Activated T-cell treated with anti-CD3 and anti-CD28 coated beads, Interleukin-2, amount 50 U/mL, for 72 hours (primary cell): ENCODE measurements at places on chromosomes 12 and 14. TPM values are rescaled to one million over a fixed set of nuclear protein-coding genes. Genes with fewer than 3 reads are reported as not detected.
A peak's percentile ranks its signal among the peaks of the same experiment; 100 is the strongest.

DNA sequence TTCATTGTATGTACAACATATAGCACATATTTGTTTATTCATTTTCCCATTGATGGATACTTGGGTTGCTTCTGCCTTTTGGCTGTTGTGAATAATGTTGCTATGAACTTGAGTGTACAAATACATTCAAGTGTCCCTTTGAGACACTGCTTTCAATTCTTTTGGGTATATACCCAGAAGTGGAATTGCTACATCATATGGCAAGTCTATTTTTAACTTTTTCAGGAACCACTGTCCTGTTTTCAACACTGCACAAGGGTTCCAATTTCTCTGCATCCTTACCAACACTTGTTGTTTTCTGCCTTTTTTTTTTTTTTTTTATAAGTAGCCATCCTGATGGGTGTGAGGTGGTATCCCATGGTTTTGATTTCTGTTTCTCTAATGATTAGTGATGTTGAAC, 15.9 kb downstream of the RBMS2 start:
- DNase-seq, result no peak
- no peak overlapping the region for H3K4me3 ChIP-seq
- no peaks in the 10 kb centered on the region for H3K4me1 ChIP-seq
- no peaks in the 10 kb centered on the region for H3K27me3 ChIP-seq
- no peaks in the 10 kb centered on the region for H3K36me3 ChIP-seq
- no peak overlapping the region for H3K27ac ChIP-seq

GRCh38 chr12:126685636-126686035, 1581.3 kb upstream of the TMEM132C start:
- DNase-seq, result no peak
- no peaks in the 10 kb centered on the region for H3K27me3 ChIP-seq
- no peaks in the 10 kb centered on the region for H3K4me1 ChIP-seq
- H3K27ac ChIP-seq, result no peak overlapping the region
- H3K36me3 ChIP-seq, result peaks cover 6% of the 10 kb centered on the region
- no peak overlapping the region for H3K4me3 ChIP-seq

DNA sequence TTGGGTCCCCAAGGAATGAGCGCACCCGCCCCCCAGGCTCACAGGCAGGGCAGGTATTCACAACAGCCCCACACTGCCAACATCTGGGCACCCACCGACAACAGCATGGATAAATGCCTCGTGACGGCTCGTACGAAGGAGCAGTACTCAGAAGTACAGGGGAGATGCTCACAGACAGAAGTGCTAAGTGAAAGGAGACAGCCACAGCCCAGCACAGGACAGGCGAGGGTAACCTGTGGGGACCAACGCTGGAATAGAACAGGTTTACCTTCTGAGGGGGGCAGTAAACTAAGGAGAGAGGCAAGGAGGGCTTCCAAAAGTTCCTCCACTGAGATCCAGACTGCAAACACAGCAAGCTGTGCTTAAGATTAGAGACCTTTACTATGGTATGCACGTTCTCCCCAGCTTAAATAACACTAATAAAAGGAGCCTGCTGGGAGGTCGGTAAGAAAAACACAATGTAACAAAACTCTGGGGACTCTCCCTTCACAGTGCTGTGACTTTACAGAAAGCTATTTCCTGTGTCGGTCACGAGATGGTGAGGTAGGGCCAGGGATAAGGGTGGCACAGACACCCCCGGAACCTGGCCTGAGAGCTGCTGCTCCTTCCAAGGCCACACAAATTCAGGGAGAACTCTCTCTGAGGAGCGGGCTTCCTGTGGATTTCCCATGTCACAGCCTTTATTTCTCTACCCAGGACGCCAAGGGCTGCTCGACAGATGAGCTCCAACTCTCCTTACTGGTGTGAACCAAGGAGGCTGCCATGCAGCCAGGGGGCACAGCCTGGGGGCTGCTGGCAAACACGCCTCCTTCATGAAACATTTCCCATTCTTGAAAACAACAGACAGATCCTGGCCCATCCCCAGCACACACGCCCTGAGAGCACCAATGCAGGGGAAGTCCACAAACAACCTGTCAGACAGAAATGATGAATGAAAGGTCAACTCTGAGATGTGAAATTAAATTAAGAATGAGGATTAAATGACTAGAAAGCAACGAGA, 26.3 kb downstream of the SLC15A4 start:
- peak overlapping the region; percentile 85 for H3K27ac ChIP-seq
- no peaks in the 10 kb centered on the region for H3K27me3 ChIP-seq
- H3K36me3 ChIP-seq, result peaks cover 4% of the 10 kb centered on the region
- no peak for DNase-seq
- peaks cover 17% of the 10 kb centered on the region for H3K4me1 ChIP-seq
- H3K4me3 ChIP-seq, result peak overlapping the region; percentile 67

- no peaks in the 10 kb centered on the region for H3K27me3 ChIP-seq
- no peak for DNase-seq
- H3K36me3 ChIP-seq, result no peaks in the 10 kb centered on the region
- H3K27ac ChIP-seq, result no peak overlapping the region
- H3K4me1 ChIP-seq, result peaks cover 11% of the 10 kb centered on the region
These were observed 38.0 kb downstream of the HECTD4 start for GRCh38 chr12:112344220-112344619.

GRCh38 chr12:6826125-6826733, 2.0 kb upstream of the P3H3 start:
- H3K4me3 ChIP-seq, result no peak overlapping the region
- peaks cover 68% of the 10 kb centered on the region for H3K27me3 ChIP-seq

DNA sequence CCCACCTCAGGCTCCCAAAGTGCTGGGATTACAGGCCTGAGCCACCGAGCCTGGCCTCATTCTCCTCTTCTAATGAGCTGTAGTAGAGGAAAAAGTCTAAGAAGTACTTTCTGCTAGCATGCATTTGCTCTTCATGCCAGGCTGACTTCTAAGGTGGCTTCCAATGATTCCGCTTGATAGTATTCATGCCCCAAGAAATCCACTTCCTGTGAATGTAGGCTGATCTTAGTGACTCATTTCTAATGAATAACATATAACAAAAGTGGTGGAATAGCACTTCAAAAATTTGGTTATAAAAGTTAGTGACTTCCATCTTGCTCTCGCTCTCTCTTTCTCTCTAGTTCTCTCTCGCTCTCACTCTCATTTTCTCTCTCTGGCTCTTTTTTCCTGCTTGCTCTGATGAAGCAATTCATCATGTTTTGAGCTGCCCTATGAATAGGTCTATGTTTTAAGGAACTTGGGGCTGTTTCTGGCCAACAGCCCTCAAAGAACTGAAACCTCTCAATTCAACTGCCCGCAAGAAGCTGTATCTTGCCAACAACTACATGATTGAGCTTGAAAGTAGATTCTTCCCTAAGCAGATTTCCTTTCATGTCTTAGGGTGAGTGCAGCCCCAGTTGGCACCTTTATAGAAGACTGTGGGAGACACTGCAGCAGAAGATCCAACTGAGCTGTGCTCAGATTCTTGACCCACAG, 282.9 kb downstream of the RMST start:
- H3K4me3 ChIP-seq, result no peak overlapping the region
- H3K4me1 ChIP-seq, result no peaks in the 10 kb centered on the region
- no peak overlapping the region for H3K27ac ChIP-seq
- no peaks in the 10 kb centered on the region for H3K36me3 ChIP-seq
- no peaks in the 10 kb centered on the region for H3K27me3 ChIP-seq

DNA sequence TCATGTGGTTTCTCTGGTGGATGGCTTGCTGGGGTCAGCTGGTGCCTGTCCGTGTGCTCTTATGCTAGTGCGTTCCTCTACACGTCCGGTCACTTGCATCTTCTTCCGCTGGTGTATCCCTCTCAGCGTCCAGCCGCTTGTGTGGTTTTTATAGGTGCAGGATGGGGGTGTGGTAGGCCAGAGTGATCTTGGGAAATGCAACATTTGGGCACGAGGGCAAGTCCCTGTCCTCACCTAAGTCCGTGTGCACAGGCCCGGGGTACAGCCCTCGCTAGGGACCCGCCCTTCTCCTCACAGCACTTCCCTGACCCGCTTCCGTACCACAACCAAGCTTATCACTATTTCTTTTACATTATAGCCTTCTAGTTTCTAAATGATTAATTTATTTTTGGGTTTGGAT, 17.3 kb downstream of the RERGL start:
- H3K36me3 ChIP-seq, result no peaks in the 10 kb centered on the region
- no peak overlapping the region for H3K27ac ChIP-seq
- no peak for DNase-seq
- no peaks in the 10 kb centered on the region for H3K4me1 ChIP-seq
- H3K27me3 ChIP-seq, result no peaks in the 10 kb centered on the region

DNA sequence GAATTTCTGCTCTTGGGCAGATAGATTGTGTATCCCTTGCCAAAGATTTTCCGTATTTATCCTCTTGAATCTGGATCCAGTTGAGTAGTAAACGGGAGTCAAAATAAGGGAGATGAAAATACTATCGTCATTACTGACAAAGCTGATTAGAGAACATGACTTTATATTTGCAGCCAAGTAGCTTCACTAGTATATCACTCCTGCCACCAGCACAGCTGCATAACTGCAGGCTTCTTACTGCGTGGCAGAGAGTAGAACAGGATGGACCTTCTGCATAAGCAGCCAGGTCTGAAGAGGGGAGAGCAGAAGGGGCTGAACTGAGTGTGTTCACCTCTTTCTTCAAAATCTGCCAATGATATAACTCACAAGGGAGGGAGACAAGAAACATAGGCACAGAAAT, 283.7 kb downstream of the FBXL14 start:
- peaks cover 2% of the 10 kb centered on the region for H3K36me3 ChIP-seq
- no peak overlapping the region for H3K4me3 ChIP-seq
- H3K27me3 ChIP-seq, result no peaks in the 10 kb centered on the region
- no peak for DNase-seq

DNA sequence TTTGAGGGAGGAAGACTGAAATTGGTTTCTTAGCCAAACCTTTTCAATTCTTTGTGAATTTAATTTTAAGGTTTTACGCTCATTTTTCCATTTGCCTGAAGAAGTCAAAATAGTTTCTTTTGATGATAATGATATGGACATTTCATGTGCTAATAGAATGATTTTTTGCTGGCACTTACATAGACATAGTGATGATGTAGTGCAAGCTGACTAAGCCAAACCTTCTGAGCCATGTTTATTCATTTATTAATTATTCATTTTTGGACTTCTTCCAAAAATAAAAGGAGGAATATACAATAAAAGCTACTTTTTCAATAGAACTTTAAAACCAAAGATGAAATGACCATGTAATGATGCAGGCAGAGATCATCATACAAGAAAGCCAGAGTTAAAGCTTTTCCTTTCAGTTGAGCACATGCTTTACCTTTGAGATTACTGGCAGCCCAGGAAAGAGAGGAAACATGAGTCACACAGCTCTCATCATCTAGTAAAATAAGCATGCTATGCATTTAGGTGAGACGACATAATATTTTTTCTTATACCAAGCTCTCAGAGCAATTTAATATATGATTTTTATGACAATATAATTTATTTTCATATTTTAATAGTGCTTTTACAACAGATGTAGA, 24.8 kb downstream of the KCNA1 start:
- no peaks in the 10 kb centered on the region for H3K36me3 ChIP-seq
- H3K27me3 ChIP-seq, result peaks cover 44% of the 10 kb centered on the region
- DNase-seq, result no peak
- no peaks in the 10 kb centered on the region for H3K4me1 ChIP-seq
- H3K27ac ChIP-seq, result no peak overlapping the region

GRCh38 chr12:40039598-40039997, 66.3 kb downstream of the SLC2A13 start:
- H3K27me3 ChIP-seq, result no peaks in the 10 kb centered on the region
- no peak for DNase-seq
- no peaks in the 10 kb centered on the region for H3K4me1 ChIP-seq
- H3K27ac ChIP-seq, result no peak overlapping the region
- H3K36me3 ChIP-seq, result peaks cover 1% of the 10 kb centered on the region

GRCh38 chr12:118183711-118184110, 47.8 kb downstream of the PEBP1 start:
- no peak for DNase-seq
- no peak overlapping the region for H3K27ac ChIP-seq
- H3K4me1 ChIP-seq, result peaks cover 6% of the 10 kb centered on the region
- H3K27me3 ChIP-seq, result no peaks in the 10 kb centered on the region

DNA sequence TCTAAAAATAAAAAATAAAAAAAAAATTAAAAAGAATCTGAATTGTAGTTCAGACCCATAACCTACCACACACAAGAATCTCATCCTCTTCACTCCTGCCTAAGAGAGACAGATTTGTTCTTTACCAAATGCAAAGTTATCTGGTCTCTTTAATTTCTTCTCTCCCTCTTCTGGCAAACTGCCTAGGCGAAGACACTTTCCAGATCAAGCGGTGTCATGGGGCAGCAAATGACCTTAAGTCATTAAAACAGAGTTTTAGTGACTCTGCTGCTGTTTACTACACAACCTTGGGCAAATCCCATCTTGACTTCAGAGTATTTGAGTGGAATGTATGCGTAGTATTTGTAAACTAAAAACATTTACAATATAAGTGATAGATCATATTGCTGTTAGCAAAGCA, 60.9 kb upstream of the NID2 start:
- no peaks in the 10 kb centered on the region for H3K27me3 ChIP-seq
- H3K4me1 ChIP-seq, result peaks cover 24% of the 10 kb centered on the region
- no peak for DNase-seq
- no peak overlapping the region for H3K27ac ChIP-seq

DNA sequence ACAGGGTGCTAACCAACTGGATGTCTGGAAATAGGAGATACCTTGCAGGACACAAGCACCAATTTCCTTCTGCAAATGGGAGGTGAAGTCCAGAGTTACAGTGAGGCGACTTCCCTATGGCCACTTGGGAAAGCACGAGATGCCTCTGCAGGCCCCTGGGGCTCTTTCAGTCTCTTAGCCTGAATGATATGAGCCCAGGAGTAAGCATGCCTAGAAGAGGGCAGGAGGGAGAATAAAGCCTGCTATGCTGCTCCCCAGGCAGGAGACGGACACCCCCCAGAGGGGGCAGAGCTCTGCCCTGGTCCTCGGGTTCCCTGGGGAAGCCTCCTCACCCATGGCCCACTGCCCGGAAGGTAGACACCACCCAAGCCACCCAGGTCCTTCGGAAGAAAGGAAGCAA, 105.1 kb downstream of the GCH1 start:
- H3K27me3 ChIP-seq, result peaks cover 24% of the 10 kb centered on the region
- H3K36me3 ChIP-seq, result peaks cover 2% of the 10 kb centered on the region
- H3K27ac ChIP-seq, result no peak overlapping the region
- no peaks in the 10 kb centered on the region for H3K4me1 ChIP-seq

GRCh38 chr14:95660651-95661515, 25.3 kb upstream of the TCL1B start:
- peaks cover 33% of the 10 kb centered on the region for H3K27me3 ChIP-seq
- no peak overlapping the region for H3K27ac ChIP-seq
- no peaks in the 10 kb centered on the region for H3K36me3 ChIP-seq
- no peak for DNase-seq
- peaks cover 10% of the 10 kb centered on the region for H3K4me1 ChIP-seq

- H3K4me3 ChIP-seq, result no peak overlapping the region
- DNase-seq, result no peak
- peak overlapping the region; percentile 51 for H3K27ac ChIP-seq
- H3K4me1 ChIP-seq, result peaks cover 23% of the 10 kb centered on the region
- no peaks in the 10 kb centered on the region for H3K27me3 ChIP-seq
These were observed 10.1 kb downstream of the CCDC196 start for GRCh38 chr14:66496188-66496807.

ING4 gene
- total RNA-seq, result 28.0 TPM

ATL1 gene
- 0.93 TPM for total RNA-seq

FGF23 gene
- not detected for total RNA-seq

DCN gene
- not detected for total RNA-seq

RITA1 gene
- 25.1 TPM for total RNA-seq

JAG2 gene
- 3.1 TPM for total RNA-seq

CMA1 gene
- not detected for total RNA-seq
